ENCODE measurements at places on chromosomes 4 and X.
A peak's percentile ranks its signal among the peaks of the same experiment; 100 is the strongest.

DNA sequence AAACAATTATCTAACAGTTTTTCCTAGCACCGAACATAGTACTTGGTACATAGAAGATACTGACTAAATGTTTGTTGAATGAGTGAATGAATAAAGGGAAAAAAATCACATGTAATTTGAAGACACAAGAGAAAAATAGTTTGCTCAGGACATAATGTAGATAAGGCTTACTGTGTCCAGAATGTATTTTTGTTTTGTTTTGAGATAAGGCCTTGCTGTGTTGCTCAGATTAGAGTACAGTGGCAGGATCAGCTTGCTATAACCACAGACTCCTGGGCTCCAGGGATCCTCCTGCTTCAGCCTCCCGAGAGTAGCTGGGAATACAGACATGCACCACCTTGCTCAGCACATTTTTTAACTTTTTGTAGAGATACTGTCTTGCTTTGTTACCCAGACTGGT lies 6.5 kb downstream of the FAM199X start:
- DNase-seq = no peak

DNA sequence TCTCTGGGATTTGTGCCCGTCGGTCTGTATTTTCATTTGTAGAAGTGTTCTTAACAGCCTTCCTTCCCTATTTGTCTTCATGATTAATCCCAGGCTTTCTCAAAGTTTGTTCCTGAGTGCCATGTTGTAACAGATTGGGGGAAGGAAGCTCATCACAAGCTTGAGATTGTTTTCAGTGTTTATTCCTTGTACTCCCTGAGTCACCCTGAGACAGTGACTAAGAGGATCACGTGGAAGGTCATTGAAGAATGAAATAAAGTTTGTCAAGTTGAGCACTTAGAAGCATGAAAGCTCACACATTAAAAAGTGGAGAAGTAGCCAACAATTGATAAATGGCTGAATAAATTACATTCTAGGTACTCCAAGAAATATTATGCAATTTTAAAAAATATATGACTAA lies 153.5 kb upstream of the FAM241A start:
- DNase-seq = peak; percentile 83

DNA sequence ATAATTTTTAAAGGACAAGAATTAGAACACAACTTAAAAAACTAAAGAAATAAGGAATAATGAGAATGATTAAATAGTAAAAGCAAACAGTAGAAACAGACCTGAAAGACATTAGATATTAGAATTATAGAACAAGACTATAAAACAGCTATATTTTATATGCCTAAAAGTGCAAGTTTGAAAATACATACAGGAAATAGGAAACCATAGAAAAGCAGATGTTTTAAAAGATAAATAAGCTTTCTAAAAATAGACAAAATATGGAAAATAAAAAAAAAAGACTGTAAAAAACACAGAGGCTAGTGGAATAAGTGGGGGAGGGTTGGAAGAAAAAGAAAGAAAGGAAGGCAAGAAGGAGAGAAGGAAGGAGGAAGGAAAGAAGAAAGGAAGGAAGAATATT lies 407.3 kb downstream of the IDS start:
- DNase-seq = no peak

DNA sequence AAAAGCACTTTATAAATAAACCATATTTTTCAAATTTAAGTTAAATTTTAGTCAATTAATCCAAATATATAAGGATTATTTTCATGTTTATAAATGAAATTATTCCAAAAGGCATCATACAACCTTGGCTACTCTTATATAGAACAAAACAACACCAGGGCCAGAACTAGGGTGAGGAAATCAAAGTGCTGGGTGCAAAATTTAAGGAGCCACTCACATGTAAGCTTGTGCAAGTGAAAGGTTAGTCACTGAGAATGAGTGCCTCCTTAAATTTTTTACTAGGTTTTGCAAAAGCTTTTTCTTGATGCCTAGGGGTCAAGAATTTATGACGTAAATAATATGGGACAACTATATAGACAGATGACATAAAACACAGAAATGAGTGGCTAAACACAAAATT lies 83.4 kb upstream of the COX18 start:
- peak; percentile 3 for DNase-seq

DNA sequence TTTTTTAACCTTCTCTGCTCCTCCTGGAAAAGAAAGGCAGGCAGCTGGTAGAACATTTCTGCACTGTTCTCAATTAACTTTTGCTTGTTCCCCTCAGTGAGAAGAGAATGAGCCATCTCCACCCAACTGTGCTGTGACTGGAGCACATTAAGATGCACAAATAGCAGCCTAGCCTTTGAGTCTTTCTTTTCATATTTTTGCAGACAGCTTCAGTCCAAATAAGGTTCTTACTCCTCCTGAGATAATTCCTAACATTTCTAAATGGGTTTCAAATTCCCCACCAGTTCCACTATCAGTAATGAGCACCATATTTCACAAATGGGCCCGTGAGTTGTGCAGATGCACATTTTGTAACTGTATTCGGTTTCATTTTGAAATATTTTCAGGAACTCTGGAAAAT lies 118.6 kb downstream of the SPCS3 start:
- no peak for DNase-seq

DNA sequence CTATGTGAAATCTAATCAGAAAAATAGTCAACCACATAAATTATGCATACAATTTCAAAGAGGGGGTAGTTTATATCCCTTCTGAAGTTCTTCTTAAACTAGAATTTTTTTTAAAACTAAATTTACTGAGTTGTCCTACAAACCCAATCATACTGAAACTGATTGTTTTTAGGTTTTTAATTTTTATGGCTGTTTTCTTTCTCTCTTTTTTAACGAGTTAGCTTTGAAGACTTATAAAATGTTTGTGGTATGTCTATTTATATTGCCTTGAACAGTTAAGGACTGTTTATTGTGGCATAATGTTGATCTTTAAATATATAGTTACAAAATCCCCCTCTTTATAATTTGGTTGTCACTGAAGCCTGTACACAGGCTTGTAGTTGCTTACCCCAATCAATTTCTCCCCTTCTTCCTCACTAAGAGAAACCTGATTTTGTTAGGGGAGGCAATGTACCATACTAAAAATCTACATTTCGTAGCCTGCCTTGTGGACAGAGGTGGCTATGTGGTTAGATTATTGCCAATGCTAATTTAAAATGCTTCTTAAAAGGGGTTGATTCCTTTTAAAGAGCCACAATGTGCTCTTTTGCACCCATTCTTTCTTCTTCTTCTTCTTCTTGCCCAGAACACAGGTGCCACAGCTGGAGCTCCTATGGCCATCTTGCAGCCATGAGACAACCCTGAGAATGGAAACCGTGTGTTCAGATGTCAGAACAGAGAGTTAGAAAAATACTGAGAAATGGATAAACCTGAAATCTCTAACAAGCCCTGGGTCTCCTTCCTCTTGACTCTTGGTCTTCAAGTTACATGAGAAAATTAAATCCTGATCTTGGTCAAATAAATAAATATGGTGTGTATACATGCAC lies 102.7 kb upstream of the ZNF827 start:
- no peak for DNase-seq

DNA sequence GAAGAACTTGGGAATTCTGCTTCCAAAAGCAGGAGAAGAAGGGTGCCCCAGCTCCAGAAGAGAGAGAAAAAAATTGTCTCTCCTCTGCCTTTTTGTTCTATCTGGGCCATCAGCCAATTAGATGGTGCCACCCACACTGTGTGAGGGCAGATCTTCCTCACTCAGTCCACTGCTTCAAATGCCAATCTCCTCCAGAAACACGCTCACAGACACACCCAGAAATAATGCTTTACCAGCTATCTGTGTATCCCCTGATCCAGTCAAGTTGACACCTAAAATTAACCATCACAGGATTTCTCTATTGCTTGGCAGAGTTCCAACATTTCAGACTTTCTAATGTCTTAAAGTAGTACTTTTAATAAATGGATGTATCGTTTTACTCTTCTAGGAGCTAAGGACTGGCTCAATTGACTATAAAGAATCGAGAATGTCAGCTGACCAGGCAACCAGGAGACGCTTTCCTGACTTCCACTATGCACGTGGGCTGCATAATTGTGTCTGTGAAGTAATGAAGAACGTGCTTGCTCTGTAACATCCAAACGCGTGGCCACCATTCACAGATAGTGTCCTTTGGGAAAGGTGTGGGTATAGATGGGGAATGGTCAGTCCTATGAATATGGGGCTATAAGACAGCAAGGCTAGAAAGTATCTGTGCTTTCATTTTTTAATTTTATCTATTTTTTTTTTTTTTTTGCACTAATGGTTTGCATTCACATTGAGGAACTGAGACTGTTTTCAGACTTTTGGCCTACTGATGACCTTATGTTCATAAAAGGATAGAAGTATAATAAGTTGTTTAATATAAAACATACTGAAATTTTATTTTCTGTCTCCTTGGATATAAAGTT lies 9.9 kb upstream of the SMIM20 start:
- no peak for DNase-seq

Data from inflammatory macrophage treated with lipopolysaccharide for 1 hour (primary cell).